ENCODE measurements at places on chromosomes 7 and 10.
A peak's percentile ranks its signal among the peaks of the same experiment; 100 is the strongest.

GRCh38 chr7:27175626-27176523 lies 1.8 kb upstream of the HOXA10 start:
- DNase-seq, result no peak

DNA sequence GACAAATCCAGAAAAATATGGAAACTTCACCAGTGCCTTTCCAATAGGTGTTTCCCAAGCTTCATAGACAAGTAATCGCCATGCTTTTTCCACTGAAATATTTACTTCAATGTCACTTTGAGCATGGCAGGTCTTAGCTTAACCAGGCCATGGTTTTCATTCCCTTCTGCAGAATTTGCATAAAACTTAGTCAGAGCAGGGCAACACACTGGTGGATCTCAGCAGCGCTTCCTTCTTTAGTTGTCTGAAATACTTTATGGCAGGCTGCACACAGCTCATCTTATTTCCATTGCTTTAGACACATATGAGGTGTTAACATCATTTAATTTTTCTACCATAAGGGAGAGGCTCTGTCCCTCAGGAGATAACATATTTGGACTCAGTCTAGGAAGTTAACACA lies 102.9 kb upstream of the AHR start:
- DNase-seq, result no peak

- DNase-seq, result no peak
These were observed 6.5 kb downstream of the MNX1 start for GRCh38 chr7:157003756-157004520.

- peak; percentile 96 for DNase-seq
These were observed at the start of gene PCLO for GRCh38 chr7:83162402-83163256. Gene PCLO, minus strand, starts transcription at chr7:83162884. Its CDS starts 292 bp downstream, at chr7:83162592.

DNA sequence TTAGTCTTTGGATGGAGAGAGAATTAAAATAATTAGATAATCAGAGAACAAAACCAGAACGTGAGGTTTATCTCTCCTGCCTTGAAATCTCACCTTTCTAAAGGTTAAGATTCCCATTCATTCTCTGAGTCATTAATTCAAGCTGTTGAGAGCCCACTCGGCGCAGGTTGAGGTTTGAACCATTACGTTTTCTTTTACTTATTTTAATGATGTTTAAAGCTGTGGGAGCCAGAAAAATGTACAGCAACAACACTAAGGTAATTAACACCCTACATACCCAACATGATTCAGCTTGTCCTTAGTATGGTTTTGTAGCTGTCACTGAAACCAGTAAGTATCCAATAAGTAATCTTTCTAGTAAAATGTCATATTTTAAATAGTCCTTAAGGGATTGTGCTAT lies 153.0 kb upstream of the ANK3 start:
- no peak for DNase-seq

DNA sequence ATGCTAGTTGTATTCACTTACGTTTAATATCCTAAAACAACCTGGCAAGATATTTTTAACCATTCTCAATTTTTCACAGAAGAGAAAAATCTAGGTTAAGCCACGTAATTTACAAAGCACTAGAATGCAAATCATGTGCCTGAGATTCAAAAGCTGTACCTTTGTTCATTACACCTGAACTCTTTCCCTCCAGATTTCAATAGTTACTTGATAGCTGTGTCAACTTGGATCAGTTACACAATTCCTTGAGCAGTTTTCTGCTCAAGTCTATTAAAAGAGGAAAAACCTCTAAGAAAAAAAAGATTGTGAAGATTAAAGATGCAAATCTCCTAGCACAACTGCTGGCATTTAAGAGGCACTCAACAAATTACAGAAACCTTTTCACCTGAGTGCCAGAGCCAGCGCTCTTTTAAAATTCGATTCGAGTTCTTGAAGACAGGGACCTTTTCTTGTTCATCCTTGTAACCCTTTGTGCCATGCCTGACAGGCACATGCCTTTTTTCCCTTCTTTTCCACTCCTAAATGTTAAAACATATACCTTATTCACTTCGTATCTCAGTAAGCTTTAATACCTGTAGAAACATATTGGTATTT lies 886 bp downstream of the NSUN6 start:
- DNase-seq, result no peak

GRCh38 chr10:25828475-25828874 lies 105.6 kb upstream of the MYO3A start:
- DNase-seq, result peak; percentile 32

DNA sequence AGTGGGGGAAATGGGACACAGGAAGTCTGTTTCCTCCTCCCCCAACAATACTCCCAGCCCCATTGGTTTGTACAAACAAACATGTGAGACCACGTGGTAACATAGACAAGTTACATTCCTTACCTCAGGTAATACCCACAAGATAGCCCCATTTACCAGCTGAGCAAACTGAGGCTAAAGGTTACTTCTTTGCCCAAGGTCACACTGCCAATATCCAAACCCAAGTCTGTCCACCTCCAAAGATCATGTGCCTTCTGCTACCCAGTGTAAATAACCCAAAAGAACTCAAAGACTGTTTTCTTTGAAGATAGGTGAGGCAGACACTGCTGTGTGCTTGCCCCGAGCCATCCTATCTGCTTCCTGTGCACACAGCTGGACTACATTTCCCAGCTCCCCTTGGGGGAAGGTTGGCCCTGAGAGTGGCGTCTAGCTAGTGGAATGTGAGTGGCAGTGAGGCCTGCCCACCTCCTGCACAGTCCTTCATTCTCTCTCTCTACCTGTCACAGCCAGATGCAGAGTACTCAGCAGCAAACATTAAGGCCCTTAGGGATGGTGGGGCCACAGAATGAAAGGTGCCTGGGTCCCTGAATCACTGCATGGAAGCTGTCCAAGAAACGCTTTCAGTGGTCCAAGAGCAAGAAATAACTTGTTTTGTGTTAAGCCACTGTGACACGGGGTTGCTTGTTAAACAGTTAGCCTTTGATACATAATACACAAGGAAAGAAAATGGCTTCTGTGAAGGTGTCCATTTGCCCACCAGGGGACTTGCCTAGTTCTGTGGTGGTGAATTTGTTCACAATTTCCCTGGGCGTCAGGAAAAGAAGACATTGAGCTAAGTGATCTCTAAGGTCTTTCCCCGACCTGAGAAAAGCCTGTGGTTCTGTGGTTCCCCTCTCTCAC lies 257.7 kb upstream of the NFE2L3 start:
- DNase-seq, result peak; percentile 71

DNA sequence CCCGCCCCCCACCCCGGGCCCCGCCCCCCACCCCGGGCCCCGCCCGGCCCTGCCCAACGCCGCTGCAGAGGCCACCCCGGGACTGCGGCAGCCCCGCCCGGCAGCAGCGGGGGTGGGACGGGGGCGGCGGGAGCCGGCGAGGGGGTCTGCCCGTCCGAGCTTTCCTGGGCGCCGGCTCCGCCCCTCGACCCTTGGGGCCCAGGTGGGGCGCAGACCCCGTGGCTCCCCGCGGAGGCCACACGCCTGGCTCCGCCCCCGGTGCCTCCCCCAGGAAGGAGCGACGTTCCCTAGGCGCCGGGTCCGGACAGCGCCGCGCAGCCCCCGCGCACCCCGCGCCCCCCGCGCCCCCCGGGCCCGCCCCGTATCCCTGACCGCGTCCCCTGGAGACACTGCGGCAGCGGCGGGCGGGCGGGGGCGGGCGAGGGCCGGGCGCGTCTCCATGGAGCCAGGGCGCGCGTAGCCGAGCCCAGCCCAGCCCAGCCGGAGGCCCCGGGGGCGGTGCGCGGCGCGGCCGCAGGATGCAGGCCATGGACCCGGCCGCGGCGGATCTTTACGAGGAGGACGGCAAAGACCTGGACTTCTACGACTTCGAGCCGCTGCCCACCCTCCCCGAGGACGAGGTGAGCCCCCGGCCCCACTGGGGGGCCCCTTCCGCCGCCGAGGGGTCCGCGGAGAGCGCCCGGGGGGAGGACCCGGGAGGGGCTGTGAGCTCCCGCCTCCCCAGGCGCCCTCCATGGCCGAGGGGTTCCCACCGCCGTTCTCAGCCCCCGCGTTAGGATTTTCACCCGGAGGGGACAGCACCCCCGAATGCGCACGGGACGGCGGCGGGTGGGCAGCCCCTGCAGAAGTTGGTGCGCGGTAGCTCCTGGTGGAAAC lies at the start of gene KNDC1:
TSS of gene KNDC1 (plus strand) at position 270 of the 876 bp plus-strand sequence. CDS start at position 519, 249 bp downstream.
- no peak for DNase-seq

DNA sequence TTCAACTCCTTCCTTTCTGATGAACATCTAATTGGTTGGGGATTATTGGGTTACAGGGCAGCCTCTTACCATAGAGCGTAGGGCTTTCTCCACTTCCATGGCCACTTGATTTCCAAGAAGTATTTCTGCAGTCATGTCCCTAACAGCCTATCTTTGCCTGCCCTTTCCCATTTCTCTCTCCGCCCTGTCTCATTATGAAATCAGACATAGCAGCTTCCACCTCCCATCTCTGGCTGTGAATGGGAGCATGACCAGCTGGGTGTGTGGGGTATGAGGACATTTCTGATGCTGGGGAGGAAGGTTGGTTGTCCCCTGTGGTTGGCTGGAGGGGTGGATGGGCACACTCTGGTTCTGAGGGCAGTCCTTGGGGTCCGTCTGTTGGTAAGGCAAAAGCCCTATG lies 41.2 kb downstream of the ADCYAP1R1 start:
- DNase-seq, result no peak

DNA sequence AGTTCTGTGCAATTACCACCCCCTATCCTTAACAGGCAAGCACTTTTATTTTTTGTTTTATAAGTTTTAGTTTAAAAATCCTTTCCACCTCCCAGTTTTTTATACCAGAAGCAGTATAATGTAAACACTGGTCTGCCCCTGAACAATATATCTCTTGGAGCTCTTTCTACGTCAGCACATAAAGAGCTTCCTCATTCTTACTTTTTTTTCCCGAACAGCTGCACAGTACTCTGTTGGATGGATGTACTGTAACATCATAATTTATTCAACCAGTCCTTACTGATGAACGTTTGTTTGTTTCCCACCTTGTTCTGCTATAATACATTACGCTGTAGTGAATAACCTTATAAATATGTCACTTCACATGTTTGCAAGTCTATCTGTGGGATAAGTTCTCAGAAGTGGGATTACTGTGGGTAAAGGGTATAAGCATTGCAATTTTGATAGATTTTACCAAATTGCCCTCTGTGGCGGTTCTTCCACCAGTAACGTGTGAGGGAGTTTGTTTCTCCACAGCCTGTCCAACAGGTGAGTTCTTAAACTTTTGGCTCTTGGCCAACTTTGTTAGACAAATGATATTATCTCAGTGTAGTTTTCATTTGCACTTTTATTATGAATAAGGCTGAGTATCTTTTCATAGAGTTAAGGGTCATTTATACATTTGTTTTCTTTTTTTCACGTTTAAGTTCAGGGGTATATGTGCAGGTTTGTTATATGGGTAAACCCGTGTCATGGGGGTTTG lies 32.8 kb downstream of the ADRA2A start:
- no peak for DNase-seq
